ENCODE measurements at places on chromosomes 6 and 20.

DNA sequence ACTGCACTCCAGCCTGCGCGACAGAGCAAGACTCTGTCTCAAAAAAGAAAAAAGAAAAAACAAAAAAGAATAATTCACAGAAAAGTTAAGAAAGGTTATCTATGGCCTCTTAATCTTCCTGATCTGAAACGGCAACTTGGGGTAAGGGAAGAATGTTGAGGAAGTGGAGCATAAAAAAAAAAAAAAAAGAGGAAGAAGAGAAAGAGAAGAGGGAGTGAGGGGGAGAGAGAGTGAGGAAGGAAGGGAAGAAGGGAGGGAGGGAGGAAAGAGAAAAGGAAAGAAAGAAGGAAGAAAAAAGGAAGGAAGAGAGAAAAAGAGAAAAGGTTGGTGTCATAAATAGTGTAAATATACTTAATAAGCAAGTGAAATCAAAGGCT lies 68.9 kb upstream of the NCOA3 start:
- no peak for DNase-seq

GRCh38 chr6:160861824-160862223 lies 129.7 kb upstream of the MAP3K4 start:
- DNase-seq, result no peak

DNA sequence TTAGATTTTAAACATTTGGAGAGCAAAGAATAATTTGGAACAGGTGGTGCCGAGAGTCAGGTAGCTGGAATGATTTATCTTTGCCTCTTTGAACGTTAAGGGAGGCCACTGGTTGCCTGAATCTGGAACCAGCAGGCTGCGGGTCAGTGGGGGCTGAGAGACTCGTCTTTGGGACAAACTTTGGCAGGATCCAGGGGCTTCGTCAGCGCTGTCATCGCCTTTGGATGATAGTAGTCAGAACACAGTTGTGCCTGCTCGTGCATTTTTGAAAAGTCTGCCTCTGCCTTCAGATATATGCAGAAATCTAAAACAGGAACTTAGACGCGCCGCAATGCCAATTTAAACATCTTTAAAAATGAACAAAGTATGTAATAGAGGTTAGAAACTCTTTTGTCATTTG lies 5.0 kb downstream of the EYA2 start:
- DNase-seq, result no peak

GRCh38 chr6:40933864-40934263 lies 105.2 kb downstream of the UNC5CL start:
- DNase-seq, result no peak

- DNase-seq, result no peak
Measured at GRCh38 chr6:162125659-162126058, 601.9 kb downstream of the PRKN start.

DNA sequence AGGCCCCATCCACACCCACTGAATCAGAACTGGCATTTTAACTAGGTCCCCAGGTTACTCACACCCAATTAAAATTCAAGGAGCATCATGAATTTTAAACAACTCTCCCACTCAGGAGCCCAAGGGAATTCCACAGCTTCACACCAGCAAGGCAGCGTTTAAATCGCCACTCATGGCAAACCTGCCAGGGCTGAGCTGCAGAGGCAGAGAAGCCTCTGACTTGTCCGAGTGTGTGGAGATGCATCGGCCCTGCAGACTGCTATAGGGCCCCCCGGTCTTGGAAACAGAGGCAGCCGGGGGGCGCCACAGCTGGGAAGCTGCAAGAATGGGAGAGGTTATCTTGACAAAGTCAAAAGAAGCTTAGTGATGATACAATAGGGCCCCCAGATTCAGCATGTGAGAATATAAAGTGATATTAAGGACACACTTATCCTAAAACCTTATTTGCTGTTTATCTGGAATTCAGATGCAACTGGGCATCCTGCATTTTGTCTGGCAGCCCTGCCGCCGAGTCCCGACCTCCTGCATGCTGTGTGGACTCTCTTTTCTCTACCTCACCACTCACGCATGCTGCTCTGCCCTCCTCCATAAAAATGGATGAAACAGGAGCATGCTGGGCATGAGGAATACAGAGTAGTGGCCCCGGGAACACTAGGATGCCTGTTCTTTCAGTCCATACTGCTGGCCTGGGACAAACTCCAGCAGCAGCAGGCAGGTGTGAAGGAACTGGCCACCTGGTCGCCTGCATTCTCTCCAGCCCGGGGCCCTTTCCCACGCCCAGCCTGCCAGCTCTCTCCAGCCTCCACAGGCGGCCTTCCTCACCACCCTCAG lies 126.1 kb downstream of the PXDC1 start:
- DNase-seq, result peak; percentile 11

DNA sequence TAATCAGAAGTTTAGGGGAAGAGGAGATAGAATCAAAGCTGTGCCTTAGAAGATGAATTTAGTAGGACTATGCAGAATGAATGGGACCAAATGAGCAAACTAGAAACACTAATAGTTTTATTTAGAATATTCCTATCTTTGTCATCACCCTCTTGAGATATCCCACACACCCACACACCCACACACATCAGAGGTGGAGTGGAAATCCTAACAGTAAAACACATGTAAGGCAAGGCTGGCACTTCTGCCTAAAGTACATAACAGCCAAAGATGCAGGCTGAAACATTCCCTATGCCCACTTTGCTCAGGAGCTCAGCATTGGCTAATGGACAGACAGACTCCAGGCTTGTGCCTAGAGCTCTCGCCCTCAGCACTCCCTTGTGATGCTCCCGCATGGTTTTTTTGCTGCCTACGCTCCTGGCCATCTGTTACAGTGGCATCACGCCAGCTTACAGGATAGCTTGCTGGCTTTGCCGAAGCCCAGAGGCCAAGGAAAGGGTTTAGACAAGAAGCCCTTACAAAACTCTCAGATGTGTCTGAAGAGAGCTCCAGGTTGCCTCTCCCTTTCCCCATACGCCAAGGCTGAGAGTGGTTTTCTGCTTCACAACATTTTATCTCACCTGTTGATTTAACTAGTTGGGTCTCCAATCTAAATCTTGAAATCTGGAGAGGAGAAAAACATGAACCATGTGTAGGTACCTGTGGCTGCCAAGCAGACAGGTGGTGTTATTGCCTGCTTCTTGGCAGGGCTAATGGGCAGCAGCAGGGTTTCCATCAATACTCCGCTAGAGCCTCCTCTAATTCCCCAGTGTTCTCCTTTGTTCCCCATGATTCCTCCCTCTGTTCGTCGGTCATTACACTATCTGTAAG lies 282.6 kb upstream of the ID4 start:
- DNase-seq, result no peak

- no peak for DNase-seq
Measured at GRCh38 chr6:43120944-43121913, 45.1 kb downstream of the PTK7 start.
